ENCODE measurements at places on chromosomes 16 and 17.

GRCh38 chr16:1533443-1533951 lies at the start of gene TMEM204:
TSS of gene TMEM204 (plus strand) at chr16:1533666. CDS start at chr16:1534276, 610 bp downstream.
- DNase-seq: peak; percentile 66

DNA sequence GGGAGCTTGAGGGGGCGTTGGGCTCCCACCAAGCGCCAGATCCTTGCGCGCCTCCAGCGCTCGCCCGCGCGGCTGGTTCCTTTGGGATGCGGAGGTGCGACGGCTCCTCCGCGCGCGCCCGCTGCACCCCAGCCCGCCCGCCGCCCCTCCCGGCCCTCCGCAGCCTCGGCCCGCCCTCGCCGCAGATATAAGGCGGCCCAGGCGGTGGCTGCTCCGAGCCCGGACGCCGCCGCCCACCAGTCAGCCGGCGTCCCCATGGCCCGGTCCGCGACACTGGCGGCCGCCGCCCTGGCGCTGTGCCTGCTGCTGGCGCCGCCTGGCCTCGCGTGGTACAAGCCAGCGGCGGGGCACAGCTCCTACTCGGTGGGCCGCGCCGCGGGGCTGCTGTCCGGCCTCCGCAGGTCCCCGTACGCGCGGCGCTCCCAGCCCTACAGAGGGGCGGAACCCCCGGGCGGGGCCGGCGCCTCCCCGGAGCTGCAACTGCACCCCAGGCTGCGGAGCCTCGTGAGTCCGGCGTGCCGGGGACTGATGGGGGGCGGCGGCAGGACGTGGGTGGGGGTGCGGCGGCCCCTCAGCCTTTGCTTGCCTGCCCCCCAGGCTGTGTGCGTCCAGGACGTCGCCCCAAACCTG lies at the start of gene NPB:
Gene NPB (plus strand): TSS at position 216 of the 630 bp plus-strand sequence. CDS start 40 bp downstream, at position 256.
- DNase-seq: no peak

- no peak for DNase-seq
Observed at GRCh38 chr17:78238823-78239488, 7.5 kb downstream of the TMEM235 start.

DNA sequence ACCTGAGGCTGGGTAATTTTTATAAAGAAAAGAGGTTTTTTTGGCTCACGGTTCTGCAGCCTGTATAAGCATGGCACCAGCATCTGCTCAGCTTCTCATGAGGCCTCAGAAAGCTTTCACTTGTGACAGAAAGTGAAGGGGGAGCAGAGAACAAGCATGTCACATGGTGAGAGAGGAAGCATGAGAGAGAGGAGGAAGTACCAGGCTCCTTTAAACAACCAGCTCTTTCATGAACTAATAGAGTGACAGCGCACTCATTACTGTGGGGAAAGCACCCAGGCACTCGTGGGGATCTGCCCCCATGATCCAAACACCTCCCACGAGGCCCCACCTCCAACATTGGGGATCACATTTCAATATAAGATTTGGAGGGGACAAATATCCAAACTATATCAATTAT lies 86.8 kb downstream of the USP32 start:
- DNase-seq: peak; percentile 27

DNA sequence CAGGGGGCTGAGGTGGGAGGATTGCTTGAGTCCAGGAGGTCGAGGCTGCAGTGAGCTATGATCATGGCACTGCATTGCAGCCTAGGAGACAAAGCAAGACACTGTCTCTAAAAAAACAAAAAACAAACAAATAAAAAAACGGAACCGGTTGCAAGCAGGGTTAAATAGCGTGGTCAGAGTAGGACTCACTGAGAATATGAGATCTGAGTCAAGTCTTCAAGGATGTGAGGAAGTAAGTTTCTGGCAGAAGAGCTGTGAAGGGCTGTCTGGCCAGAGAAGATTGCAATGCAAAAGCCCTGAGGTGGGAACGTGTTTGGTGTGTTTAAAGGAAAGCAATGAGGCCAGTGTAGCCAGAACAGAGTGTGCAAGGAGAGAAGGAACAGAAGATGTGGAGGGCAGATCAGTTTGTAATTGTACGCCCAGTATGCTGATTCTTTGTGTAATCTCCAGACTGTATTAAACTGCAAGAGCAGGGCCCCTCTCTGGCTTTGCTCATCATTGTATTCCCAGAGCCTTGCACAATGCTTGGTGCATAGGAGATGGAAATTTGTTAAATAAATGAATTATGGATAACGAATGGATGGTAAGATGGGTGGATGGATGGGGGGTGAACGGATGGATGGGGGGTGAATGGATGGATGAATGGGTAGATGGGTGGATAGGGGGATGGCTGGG lies 6.3 kb downstream of the G6PC1 start:
- DNase-seq: no peak

- DNase-seq: peak; percentile 84
Observed at GRCh38 chr17:410543-411401, 58.2 kb upstream of the RPH3AL start.

DNA sequence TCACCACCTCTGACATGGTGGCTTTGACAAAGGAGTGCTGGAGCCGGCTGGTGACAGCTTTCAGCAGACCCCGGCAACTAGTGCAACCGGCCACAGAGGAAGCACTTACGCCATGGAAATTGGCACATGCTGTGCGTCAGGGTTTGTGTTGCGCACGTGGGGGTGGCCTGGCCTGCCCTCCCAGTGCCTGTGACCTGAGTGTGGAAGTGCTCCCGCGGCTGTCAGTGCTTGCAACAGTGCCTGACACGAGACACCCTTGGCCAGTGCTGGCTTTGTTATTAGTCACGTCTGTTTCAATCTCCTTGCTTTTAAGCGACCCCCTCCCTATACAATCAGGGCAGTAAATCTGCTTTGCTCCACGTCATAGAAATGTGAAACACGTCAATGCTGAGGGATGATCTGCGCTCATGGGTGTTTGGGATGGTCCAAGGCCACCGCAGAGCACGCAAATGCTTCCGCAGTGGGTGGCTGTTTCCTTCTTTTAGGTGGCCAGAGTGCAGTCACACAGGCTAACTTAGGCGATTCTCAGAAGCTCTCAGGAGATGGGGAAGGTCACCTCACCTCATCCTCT lies 64.3 kb downstream of the PGS1 start:
- no peak for DNase-seq

- peak; percentile 47 for DNase-seq
Observed at GRCh38 chr16:67169642-67170167, 633 bp upstream of the NOL3 start.

- DNase-seq: peak; percentile 40
Observed at GRCh38 chr16:84507011-84507982, 2.8 kb upstream of the MEAK7 start.
